ENCODE measurements at places on chromosomes 7 and 10. TPM values are rescaled to one million over a fixed set of nuclear protein-coding genes. Genes with fewer than 3 reads are reported as not detected.
A peak's percentile ranks its signal among the peaks of the same experiment; 100 is the strongest.

INSYN2A gene
- 1.7 TPM for total RNA-seq

DNA sequence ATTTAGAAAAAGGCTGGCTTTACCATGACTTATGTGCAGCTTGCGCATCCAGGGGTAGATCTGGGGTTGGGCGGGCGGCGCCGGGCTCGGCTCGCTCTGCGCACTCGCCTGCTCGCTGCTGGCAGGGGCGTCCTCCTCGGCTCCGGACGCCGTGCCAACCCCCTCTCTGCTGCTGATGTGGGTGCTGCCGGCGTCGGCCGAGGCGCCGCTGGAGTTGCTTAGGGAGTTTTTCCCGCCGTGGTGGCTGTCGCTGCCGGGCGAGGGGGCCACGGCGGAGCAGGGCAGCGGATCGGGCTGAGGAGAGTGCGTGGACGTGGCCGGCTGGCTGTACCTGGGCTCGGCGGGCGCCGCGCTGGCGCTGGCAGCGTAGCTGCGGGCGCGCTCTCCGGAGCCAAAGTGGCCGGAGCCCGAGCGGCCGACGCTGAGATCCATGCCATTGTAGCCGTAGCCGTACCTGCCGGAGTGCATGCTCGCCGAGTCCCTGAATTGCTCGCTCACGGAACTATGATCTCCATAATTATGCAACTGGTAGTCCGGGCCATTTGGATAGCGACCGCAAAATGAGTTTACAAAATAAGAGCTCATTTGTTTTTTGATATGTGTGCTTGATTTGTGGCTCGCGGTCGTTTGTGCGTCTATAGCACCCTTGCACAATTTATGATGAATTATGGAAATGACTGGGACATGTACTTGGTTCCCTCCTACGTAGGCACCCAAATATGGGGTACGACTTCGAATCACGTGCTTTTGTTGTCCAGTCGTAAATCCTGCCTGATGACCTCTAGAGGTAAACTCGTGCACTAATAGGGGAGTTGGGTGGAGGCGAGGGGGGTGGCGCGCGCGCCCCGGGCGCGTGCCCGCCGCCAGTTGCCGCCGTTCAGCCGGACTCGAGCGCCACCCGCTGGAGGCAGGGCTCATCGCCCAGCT lies at the start of gene HOXA5:
HOXA5 (minus strand) TSS at position 659 of the 927 bp plus-strand sequence; CDS start at position 585, 74 bp downstream.
- peak; percentile 70 for DNase-seq

- DNase-seq: peak; percentile 4
Observed at GRCh38 chr7:74202841-74203556, 6.8 kb upstream of the LAT2 start.

SPDYE5 gene
- not detected for total RNA-seq

DNA sequence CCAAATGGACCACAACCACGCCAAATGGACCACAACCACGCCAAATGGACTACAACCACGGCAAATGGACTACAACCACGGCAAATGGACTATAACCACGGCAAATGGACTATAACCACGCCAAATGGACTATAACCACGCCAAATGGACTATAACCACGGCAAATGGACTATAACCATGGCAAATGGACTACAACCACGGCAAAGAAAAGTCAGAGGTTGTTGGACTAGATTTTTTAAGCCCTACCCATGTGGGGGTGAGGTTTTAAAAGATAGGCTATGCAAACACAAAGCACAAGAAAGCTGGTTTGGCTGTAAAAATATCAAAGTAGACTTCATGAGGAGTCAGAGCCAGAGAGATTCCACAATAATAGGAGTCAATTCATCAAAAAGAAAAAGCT lies 55.8 kb downstream of the NCAPG2 start:
- no peak for DNase-seq

- DNase-seq: no peak
Observed at GRCh38 chr10:110009736-110010475, 2.1 kb downstream of the ADD3 start.

DNA sequence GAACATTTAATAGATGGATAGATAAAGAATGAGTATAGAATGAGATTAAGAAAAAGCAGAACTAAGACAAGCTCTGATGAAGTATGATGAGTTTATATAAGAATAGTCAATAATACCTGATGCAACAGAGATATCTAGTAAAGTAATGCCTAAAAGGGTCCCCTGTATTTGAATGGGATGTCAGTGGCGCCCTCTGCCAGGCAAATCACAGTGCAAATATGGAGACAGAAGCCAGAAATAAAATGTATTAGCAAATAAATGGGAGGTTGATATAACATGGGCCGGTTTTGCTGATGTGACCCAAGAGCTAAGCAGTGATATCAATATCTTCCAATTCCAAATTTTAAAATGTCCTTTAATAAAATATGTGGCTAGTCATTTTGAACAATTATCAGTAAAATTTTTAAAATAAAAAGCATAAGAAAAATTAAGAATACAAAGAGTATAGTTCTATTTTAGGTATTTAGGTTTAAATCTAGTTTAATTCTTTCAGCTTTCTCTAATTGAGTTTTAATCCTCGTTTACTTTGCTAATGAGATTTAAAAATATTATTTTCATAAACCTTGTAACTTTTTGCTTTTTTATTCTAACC lies 62.6 kb downstream of the ADK start:
- peak; percentile 34 for DNase-seq

- no peak for DNase-seq
Observed at GRCh38 chr10:78397786-78398185, 364.1 kb downstream of the RPS24 start.

CHPF2 gene
- 38.1 TPM for total RNA-seq

GRCh38 chr7:127366680-127367079 lies 25.8 kb downstream of the ZNF800 start:
- no peak for DNase-seq

All from glutamatergic neuron (in vitro differentiated cells).